ENCODE measurements at places on chromosomes 12 and 14.

DNA sequence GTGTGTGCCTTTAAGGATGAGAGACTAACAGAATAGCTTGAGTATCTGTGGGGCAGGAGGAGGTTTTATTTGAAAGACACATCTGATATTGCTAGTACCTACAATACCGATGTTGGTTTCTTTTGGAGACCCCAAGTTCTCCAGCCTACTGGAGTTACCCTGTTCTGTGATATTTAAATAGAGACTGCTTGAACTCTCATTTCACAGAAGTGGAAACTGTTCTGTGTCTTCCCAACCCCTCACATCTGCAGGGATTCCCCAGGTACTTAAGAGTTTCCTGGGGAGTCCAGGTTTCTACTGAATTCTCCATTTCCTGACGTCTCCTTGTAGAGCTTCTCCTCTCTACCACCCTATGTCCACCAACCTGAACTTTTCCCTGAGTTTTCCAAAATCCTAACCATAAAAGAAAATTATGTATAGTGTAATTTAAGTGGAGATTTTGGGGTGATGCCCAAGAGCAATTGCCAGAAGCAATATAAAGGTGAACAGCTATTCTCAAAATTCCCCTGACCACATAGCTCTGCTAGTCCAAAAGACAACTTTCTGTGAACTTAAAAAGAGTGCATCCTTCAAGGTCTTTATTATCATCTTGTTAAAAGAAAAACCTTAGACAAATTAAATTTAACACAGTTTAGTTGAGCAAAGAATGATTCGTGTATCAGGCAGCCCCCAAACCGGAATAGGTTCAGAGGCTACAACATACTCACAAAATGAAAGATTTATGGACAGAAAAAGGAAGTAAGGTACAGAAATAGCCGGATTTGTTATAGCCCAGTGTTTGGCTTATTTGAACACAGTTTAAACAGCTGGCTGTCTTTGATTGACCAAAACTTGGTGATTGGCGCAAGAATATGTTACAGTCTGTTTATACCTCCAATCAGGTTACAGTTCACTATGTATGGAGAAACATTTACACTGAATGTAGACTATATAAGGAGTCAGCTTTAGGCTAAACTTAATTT lies 373.4 kb downstream of the NUAK1 start:
- DNase-seq: no peak

GRCh38 chr12:7091660-7092228 lies 501 bp downstream of the C1R start:
- DNase-seq: no peak

- no peak for DNase-seq
Observed at GRCh38 chr12:77606348-77606747, 224.3 kb upstream of the NAV3 start.

DNA sequence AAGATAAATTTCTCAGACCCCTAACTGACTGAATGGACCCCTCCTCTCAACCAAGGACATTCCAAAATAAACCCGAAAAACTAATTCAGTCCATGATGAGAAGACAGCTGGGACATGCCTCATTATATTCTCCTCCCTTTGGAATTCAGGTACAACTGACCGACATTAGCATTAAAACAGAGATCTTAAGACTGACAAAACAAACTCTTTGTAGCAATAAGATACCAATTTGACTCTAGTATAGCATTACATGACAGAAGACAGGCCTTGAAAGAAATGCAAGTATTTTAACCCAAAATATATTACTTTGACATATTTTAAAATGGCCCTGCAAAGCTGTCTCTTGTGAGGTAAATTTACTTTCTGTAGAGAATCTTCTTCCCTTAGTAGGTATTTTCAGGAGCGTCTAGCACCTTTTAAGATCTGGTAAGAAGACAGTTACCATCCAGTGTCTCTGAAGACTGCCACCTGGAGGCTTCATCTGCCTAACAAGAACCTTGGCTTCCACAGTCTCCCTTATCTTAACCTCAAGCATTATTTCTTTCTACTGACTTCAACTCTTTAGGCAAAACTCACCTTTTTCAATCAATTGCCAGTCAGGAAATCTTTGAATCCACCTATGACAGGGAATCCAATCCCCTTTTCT lies 957.5 kb downstream of the SLC6A15 start:
- DNase-seq: no peak

DNA sequence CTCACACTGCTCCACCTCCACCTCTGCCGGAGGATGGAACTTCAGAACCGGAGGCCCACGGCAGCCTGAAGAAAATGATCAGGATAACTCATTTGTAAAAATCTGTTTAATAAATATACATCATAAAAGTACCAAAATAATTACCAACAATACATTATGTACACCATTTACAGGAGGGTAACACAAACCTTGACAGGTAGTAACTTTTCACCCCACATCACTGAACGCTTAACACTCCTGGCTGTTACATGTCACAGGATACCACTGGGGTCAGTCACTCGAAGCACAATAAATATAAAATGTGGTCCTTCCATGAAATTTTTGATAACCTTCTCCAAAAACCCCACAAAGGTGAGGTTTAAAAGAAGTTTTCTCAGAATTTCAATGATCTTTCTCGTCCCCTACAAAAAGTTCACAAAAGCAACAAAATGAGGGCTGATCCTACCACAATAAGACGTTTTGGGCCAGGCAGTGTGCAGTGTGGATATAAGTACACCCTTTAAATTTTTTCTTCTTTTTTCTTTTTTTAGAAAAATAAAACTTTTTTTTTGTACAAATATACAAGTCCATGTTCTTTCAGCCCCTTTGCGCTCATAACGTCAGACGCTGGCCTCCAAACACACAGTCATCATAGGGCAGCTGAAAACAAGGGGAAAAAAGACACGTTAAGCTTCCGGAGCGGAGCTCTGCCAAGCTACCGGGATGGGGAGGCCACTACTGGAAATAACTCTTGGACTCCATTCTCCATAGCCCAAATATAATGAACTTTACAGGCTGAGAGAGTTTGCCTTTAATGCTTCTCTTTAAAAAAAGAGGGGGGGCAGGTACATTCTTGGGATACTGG lies 2.9 kb downstream of the NFKBIA start:
- DNase-seq: no peak

DNA sequence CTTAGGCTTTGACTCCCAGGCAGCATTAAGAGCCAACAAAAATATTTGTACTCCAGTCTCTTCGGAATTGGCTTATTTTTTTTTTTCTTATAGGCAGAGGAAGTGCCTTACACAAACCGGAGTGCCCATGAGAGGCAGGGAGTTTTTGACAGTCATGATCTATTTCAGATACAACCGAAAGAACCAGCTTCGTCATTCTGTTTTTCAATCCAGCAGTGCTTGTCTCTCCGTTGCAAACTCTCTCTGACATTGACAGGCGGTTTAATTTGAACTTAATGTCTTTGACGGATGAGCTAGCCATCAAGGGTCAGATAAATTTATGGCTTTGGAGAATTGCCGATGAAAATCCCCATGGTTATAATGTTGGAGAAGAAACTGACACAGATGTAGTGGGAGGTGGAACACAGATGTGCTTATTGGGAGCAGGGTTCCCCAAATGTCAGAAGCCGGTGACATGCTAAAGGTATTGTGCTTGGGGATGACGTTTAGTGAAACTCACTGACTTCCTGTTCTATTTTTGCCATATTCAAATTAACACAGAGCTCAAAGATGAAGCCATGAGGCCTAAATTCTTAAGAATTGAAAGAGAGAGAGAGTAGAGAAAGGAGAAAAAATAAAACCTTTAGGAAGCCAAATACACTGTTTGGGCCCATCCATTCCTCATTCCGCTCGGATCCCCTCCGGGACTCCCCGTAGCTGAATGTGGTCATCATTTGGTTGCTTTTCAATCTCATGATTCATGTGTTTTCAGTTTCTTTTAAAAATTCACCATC lies 59.7 kb downstream of the PLXNC1 start:
- no peak for DNase-seq

DNA sequence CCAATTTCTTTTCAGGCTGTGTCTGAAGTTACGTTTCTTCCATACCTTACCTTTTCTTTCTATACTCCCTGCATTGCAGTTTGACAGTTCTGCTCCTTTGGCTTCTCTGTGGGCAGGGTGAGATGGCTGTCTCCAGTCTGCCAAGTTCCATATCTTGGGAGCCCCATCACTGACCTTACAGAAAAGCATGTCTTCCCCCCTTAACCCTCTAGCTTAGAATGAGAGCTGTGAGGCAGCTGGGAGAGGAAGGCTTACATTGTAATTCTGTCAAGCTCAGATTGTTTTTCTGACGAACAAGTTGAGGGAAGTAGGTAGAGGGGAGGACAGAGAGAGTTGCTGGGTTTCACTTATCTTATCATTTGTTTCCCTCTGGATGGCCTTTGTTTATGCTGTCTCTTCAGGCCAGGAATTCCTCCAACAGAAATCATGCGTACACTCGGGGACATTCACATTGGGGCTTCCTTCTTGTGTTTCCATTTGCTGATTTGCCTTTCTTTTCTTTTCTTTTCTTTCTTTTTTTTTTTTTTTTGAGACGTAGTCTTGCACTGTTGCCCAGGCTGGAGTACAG lies 9.3 kb downstream of the DAAM1 start:
- DNase-seq: no peak

DNA sequence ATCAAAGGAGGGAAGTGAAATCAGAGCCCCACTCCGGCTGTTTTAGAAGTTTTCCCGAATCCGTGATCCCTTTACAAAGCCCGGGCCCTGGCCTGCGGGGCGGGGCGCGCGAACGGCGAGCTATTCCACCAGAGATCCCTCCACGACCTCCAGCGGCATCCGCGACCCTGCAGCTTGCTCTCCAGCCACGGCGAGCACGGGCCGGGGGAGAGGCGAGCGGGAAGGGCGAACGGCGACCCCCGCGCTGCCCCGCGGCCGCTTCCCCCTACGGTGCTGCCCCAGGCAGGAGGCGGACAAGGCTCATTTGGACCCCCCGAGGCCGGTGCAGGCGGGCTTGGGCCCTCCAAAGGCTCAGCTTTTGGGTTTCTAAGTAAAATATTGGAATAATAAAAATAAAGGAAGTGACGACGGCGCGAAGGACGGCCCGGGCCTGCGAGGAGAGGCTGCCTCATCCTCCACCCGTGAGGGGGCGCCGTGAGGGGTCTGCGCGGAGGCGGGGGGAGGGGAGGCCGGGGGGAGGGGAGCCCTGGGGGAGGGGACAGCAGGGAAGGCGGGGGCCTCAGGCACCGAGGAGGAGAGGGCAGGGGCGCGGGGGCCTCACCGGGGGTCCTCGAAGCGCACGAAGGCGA lies 613 bp downstream of the SRSF9 start:
- no peak for DNase-seq

- no peak for DNase-seq
Observed at GRCh38 chr12:27602516-27602915, 78.5 kb downstream of the PPFIBP1 start.

DNA sequence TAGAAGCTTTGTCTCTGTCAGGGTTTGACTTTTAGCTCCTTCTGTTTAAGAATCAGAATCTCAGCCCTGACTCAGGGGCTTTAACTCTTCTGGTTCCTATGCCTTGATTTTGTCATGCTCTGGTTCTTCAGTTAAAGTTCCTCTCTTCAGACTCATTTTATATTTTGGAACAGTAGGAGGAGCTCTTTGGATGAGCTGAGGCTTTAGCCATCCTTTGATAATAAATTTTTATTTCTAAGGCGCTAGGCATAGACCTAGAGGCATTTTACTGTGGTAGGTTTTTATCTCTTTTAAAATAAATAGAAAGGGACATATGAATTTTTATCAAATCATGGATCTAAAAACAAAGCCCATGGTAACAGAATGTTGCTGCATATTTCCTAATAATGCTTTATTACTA lies 51.7 kb downstream of the ATP23 start:
- DNase-seq: no peak

DNA sequence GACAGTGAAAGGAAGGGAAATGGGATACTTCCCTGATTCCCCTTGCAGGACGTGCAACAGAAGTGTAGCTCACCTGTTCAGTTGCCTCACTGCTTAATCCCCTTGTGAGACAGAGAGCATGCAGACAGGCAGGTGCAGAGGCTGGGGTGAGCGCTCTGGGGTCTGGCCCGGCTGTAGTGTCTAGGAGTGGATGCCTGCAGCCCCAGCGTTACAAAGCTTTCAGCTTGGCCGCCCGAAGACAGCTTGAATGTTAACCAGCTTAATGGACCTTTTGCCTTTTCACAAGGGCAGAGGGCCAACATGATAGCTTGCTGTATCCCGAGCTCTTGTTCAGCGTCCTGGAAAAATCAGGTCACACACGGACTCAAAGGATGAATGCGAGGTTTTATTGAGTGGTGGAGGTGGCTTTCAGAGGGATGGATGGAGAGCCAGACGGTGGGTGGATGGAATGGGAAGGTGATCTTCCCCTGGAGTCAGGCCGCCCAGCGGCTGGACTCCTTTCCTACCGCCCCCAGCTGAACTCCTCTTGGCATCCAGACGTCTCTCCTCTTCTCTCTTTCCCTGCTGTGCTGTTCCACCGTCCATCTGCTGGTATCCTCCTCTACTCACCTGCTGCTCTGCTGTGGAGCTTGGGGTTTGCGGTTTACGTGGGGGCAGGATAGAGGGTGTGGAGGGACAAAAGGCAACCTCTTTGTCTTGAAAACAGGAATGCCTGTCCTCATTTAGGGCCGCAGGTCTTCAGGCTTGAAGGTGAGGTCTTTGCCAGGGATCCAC lies 86.2 kb upstream of the RESF1 start:
- no peak for DNase-seq

DNA sequence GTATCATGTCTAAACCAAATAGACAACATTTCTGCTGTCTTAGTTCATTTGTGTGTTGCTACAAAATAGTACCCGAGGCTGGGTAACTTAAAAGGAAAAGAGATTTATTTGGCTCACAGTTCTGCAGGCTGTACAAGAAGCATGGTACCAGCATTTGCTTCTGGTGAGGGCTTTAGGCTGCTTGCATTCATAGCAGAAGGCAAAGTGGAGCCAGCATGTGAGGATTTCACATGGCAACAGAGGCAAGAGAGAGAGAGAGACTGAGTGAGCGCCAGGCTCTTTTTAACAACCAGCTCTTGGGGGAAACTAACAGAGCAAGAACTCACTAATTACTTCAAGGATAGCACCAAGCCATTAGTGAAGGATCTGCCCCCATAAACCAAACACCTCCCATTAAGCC lies 271.4 kb upstream of the SRRM4 start:
- DNase-seq: no peak

DNA sequence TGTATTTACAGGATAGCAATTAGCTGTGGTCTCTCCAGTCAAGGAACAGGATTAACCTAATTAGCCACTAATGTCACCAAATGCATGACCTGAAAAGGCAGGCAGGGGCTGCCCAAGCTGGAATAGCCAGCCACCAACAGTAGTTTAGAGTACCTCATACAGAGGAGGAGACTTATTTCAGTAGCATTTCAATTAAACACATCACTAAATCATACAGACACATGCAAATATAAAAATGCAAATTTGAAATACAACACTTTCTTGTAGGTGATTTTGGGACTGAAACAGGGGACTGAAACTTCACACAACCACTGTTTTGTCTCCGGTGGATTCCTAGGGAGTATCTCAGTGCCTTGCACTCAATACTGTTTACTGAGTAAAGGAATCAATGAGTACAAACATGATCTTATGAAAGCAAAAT lies 636 bp upstream of the IFNG-AS1 start:
- DNase-seq: no peak

GRCh38 chr14:62162998-62163589 lies 400.9 kb downstream of the SNAPC1 start:
- DNase-seq: no peak

DNA sequence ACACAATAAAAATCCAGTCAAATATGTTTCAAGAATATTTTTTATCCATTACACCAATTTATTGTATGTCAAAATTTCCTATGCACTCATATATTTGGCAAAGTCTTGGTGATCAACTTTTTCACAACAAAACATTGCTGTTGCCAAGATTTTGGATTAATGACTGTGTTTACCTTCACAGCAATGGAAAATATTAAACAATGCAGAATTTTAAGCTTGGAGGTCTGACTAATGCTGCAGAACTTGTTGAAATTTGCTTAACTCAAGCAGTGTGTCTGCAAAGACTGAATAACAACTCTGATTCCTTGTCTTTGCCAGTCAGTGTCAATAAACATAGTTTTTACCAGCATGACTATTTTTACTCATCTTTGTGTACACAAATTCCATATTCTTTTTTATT lies 336.4 kb downstream of the CCER1 start:
- DNase-seq: no peak
